Activated T-cell treated with anti-CD3 and anti-CD28 coated beads for 48 hours (primary cell): ENCODE measurements at places on chromosomes 2 and 18.

DNA sequence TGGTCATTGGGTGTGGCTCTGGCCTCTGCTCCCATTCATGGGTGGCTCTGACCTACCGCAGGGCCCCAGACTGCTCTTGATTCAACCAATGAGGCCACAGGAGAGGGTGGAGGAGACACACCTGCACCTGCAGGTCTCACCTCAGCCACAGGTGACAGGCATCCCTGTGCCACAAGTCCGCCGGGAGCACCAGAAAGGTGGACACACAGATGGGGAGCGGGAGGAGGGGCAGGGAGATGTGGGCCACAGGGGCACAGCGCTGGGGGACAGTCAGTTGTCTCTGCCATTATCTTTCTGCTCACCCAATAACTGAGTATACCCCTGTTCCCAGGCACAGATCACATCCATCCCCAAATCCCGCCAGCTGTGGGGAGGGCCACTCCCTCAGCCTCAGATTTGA, 189.1 kb upstream of the SALL3 start:
- no peak for DNase-seq

DNA sequence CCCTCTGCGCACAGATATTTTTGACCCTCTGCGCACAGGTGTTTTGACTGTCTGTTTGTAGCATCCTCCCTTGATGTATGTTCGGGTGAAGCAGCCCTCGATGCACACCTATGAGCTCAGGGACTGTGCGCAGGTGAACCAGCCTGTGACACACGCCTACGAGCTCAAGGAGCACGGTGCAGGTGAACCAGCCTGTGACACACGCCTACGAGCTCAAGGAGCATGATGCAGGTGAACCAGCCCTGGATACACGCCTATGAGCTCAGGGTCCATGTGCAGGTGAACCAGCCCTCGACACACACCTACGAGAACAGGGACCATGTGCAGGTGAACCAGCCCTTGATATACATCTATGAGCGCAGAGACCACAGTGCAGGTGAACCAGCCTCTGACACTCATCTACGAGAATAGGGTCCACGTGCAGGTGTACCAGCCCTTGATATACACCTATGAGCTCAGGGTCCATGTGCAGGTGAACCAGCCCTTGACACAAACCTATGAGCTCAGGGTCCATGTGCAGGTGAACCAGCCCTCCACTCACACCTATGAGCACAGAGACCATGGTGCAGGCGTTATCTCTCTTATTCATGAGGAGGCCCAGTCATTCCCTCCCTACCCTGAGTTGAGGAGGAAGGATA, 33.9 kb downstream of the SH3BP4 start:
- no peak for DNase-seq

DNA sequence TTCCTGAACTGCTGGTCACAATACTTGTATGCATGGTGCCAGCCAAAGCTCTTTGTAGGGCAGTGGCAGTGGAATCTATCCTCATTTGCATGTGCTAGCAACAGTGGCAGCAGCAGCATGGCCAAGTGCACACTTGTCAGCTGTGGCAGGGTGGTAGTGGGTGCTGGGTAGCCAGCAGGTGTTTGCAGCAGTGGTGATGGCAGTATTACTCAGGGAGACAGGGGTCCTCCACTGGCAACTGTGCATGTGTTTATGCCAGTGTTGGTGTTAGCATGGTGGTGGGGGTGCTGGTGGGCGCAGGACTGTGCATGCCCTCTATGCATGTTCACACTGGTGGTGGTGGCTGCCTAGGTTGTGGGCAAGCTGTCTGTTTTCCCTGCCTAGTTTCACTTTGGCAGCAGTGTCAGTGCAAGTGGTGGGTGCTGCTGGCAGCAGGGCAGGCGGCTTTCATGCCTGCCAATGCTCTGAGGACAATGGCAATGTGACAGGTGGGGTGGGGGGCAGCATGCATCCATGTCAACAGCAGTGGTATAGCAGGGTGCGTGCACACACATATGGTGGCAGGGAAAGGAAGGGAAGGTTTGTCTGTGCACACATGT, 41.2 kb downstream of the GALNT13 start:
- no peak for DNase-seq

GRCh38 chr2:11862049-11862448, 115.6 kb downstream of the LPIN1 start:
- DNase-seq = no peak

DNA sequence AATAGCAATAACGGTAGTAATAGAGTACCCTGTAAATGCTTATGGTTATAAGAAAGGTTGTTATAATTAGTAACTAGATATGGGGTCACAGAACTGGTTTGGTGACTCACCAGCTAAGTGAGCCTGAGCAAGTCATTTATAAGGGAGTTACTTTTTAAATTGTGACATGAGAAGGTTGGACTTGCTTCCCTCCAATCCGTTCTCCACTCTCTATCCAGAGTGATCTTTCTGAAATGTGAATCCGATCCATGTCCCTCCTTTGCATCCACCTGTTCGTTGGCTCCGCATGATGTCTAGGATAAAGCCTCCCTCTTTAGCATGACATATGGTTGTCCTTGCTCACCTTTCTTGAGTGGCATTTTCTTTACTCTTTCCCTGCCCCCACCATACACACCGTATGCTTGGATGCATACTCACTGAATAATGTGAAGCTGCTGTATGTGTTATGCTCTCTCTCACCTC, 83.1 kb downstream of the CDC42EP3 start:
- DNase-seq = no peak

- no peak for DNase-seq
Measured at GRCh38 chr2:118830118-118830517, 17.3 kb downstream of the EN1 start.

DNA sequence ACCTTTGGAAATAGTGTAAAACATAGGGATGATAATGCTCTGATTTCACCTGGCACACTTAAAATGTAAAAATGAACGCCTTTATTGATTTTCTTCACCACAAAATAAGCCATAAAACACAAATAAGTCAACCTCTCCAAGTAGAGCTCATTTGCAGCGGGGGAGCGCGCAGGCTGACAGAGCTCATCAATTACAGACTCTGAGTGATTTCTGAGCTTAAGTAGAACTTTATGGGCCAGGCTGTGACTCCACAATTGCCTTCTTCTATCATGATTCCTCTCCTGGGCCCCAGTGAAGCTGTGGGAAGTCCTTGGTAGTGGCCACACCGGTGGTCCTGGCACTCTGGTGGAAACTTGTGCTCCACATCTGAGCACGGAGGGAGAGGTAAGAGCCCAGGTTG, 789.0 kb upstream of the RAB6C start:
- DNase-seq = no peak
